Adrenal gland (tissue), 19 donors: ENCODE measurements at places on chromosomes 16 and 17. TPM values are rescaled to one million over a fixed set of nuclear protein-coding genes. Genes with fewer than 3 reads are reported as not detected.
A peak's percentile ranks its signal among the peaks of the same experiment; 100 is the strongest.

Gene ARL16
- 35.6 TPM for total RNA-seq

Gene CD300LF
- 3.1 TPM for total RNA-seq

Gene SPNS2
- 7.5 TPM for total RNA-seq

Gene CDH15
- 0.18 TPM for total RNA-seq

Gene MT1G
- total RNA-seq = 11.0 TPM

Gene CD300E
- 0.22 TPM for total RNA-seq

Gene PRAC2
- total RNA-seq = not detected

Gene TEKT5
- not detected for total RNA-seq

Gene CCT6B
- 6.5 TPM for total RNA-seq

DNA sequence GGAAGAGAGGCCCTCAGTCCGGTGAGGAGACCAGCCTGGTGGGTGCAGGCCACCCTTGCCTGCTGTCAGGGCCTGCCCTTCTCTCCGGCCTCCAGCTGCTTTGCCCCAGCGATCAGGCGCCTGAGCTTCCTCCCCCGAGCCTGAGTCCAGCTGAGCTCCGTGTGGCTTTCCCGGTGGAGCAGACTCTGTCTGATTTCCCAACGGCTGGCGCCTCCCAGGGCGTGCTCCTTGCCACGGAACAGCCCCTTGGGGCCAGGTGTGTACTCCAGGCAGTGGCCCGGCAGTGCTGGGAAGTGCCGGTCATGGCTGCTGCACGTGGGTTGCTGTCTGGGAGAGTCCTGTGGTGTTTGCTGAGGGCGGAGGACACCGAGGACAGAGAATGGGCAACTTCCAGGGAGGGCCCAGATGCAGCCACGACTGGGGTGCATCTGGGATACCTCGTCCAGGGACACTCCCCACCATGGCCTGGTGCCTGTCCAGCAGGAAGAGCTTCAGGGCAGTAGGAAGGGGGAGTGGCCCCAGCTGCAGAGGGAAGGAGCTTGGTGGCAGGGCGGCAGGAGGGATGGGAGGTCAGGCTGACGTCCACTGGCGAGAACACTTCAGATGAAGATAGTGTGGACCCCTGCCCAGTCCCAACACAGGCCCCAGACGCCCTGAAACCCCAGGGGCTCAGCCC lies 22.5 kb downstream of the METRNL start:
- DNase-seq = no peak
- peak overlapping the region; percentile 63 for H3K27ac ChIP-seq
- H3K4me1 ChIP-seq = peaks cover 15% of the 10 kb centered on the region
- no peaks in the 10 kb centered on the region for H3K27me3 ChIP-seq

GRCh38 chr16:8713635-8714172 lies 39.3 kb downstream of the ABAT start:
- no peak for DNase-seq
- peaks cover 4% of the 10 kb centered on the region for H3K4me1 ChIP-seq
- H3K4me3 ChIP-seq = no peak overlapping the region
- no peaks in the 10 kb centered on the region for H3K36me3 ChIP-seq
- H3K27me3 ChIP-seq = no peaks in the 10 kb centered on the region

GRCh38 chr16:75206749-75207451 lies at the start of gene CTRB2:
CTRB2 (minus strand) TSS chr16:75207161; CDS start chr16:75207141, 20 bp downstream.
- no peak for DNase-seq
- no peaks in the 10 kb centered on the region for H3K4me1 ChIP-seq
- no peak within 1 kb of the TSS for H3K27ac ChIP-seq
- H3K27me3 ChIP-seq = no peaks in the 10 kb centered on the region

DNA sequence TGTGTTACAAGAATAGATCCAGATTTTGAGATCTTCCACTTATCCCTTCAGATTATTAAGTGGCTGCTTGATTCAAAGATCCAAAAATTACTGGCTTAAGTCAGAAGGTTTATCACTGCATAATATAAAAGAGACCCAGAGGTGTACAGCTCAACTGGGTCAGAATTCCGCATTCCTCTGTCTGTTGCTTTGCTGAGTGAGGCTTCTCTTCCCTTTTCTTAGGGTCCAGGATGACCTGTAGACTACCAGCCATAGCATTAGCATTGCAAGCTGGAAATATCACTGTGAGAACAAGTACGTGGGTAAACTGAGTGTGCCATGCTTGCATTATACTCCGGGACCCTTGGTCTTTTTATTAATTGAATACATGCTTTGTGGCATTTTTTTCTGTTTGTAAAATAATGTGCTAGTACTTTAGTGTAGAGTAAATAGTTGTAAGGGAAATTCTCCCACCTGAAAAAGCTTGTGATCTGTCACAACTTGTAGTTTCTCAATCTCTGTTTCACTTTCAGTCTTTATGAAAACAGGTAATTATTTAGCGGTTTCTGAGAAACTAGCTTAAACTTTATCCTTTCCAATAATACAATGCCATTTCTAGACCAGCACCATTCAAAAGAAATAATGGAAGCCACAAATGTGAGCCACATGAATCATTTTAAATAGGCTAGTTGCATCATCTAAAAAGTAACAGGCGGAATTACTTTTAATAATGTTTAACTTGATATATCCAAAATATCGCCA lies 61.6 kb downstream of the TNRC6C start:
- no peaks in the 10 kb centered on the region for H3K4me1 ChIP-seq
- H3K36me3 ChIP-seq = no peaks in the 10 kb centered on the region
- no peak for DNase-seq
- no peak overlapping the region for H3K27ac ChIP-seq
- no peak overlapping the region for H3K4me3 ChIP-seq

GRCh38 chr16:4309833-4310266 lies 6.0 kb upstream of the GLIS2 start:
- no peak overlapping the region for H3K4me3 ChIP-seq
- DNase-seq = peak; percentile 73
- H3K27me3 ChIP-seq = no peaks in the 10 kb centered on the region
- H3K4me1 ChIP-seq = peaks cover 18% of the 10 kb centered on the region
- no peaks in the 10 kb centered on the region for H3K36me3 ChIP-seq

DNA sequence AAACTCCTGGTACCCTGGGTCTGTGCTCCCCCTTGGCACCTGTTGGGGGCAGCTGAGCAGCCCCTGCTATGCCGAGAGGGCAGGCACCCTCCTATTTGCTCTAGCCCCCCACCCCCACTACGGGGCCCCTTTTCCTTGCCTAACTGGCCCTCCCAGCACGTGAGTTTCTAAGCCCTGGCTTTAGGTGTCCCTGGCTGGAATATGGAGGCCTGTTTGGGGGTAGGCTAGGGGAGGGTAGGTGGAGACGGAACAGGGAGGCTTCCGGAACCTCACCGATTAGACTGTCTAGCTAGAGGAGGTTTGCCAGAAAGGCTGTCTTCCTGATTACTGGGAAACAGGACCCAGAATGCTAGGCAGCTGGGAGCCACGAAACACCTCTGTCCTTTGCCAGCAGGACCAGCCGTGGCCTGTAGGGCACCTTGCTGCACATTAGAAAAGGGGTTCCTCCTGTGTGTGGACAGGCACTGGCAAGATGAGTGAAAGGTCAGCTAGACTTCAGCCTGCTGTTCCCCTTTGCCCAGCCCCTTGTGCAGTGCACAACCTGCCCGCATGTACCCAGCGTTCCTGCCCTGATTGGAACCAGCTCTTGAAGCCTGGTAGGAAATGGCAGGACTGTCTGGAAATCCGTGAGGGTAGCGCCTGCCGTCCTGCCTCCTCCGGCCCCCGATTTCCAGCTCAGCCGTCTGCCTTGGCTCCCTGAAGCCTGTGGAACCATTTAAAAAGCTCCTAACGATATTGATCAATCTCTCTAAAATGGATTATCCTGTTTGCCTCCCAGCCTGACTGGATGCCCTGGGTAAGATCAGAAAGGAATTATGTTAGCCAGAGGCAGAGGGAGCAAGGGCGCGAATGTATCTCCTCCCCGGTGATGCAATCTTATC lies 83.4 kb upstream of the GSE1 start:
- H3K4me3 ChIP-seq = no peak overlapping the region
- H3K36me3 ChIP-seq = no peaks in the 10 kb centered on the region
- H3K27me3 ChIP-seq = no peaks in the 10 kb centered on the region
- no peak overlapping the region for H3K27ac ChIP-seq

- H3K27me3 ChIP-seq = no peaks in the 10 kb centered on the region
- DNase-seq = no peak
- no peaks in the 10 kb centered on the region for H3K4me1 ChIP-seq
- no peaks in the 10 kb centered on the region for H3K36me3 ChIP-seq
- no peak overlapping the region for H3K27ac ChIP-seq
Observed at GRCh38 chr17:76575570-76575969, 10.1 kb downstream of the ST6GALNAC2 start.

DNA sequence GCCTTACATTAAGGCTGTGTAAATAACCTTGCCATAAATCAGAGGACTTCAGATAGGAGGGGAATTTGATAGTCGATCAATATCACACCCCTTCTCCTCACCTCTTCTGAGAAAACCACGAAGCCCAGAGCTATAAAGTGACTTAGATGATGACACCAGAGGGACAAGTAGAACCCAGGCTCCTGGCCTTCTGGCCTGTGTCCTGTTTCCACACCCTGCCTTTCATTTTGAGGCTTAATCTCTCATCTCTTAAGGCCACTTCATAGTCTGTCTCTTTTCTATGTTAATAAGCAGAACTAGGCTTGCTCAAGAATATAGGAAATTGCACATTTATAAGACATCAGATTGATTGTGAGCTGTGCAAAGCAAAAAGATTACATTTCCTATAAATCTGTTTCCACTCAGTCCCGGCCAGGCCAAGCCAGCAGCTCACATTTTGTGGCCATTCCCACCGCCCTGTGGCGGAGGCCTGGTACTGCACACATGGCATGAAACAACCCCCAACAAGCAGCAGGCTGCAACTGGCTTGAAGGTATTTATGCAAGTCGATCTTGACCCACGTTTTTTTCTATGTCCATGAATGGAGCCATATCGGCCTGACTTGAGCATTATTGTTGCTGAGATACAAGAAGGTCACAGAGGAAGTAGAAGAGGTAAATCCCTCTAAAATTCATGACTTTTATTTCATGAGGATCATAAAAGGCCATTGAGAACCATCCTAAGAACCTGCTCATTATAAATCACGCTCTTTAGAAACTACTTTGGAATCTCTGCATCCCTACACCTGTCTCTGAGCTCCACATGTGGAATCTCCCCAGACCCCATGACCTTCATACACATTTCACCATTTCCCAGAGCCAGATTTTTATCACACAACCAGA lies 93.7 kb downstream of the PMP22 start:
- H3K36me3 ChIP-seq = no peaks in the 10 kb centered on the region
- DNase-seq = peak; percentile 72
- H3K27ac ChIP-seq = no peak overlapping the region
- H3K4me1 ChIP-seq = no peaks in the 10 kb centered on the region

DNA sequence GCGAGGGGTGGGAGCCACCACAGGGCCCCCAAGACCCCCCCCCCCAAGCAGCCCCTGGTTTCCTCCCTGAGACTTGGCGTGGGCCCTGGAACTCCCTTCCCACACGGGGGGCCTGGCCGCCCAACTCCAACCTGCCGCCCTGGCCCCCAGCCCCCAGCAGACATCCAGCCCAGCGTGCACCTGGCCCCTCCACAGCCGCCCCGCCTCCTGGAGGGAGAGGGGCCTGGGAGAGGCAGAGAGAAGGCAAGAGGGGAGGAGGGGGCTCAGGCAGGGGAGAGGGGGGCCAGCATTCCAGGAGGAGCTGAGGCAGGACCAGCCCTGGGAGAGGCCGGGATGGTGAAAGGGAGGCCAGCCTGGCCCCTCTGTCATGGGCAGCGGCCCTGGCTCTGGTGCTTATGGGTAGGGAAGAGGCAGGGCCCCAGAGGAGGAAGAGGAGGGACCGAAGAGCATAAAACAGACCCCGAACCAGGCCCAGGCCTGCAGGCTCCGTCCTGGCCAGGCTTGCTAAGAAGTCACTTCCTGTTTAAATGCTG lies 16.7 kb downstream of the IL34 start:
- no peaks in the 10 kb centered on the region for H3K4me1 ChIP-seq
- no peak for DNase-seq
- no peaks in the 10 kb centered on the region for H3K27me3 ChIP-seq
- H3K4me3 ChIP-seq = no peak overlapping the region
- peak overlapping the region; percentile 54 for H3K27ac ChIP-seq
- H3K36me3 ChIP-seq = peaks cover 50% of the 10 kb centered on the region

- no peaks in the 10 kb centered on the region for H3K36me3 ChIP-seq
- no peak overlapping the region for H3K4me3 ChIP-seq
- no peaks in the 10 kb centered on the region for H3K4me1 ChIP-seq
- no peak overlapping the region for H3K27ac ChIP-seq
- DNase-seq = no peak
Observed at GRCh38 chr17:6894206-6894528, 62.6 kb upstream of the TEKT1 start.

DNA sequence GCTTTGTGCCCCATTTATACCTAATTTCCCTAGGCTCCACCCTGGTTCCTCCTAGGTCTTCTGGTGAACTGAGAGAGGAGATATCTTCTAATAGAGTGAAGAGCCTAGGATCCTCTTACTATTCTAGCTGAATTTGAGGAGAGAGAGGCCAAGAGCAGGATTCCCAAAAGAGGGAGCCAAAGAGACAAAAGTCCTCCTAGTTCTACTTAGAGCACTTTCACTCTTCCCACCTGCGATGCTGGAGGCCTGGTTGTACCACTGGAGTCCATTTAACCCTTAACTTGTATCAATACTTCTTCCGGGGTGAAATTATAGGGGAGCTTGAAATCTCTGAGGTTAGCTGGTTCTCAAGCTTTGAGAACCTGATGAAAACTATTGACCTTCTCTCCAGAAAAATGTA lies 3.4 kb upstream of the SSH2 start:
- DNase-seq = no peak
- no peak overlapping the region for H3K4me3 ChIP-seq
- no peak overlapping the region for H3K27ac ChIP-seq
- no peaks in the 10 kb centered on the region for H3K27me3 ChIP-seq

GRCh38 chr17:31050948-31051347 lies 43.8 kb upstream of the NF1 start:
- no peaks in the 10 kb centered on the region for H3K36me3 ChIP-seq
- H3K27me3 ChIP-seq = no peaks in the 10 kb centered on the region
- no peak overlapping the region for H3K4me3 ChIP-seq
- no peaks in the 10 kb centered on the region for H3K4me1 ChIP-seq
- H3K27ac ChIP-seq = no peak overlapping the region

GRCh38 chr17:16911141-16911937 lies 60.6 kb downstream of the TNFRSF13B start:
- H3K36me3 ChIP-seq = no peaks in the 10 kb centered on the region
- no peaks in the 10 kb centered on the region for H3K4me1 ChIP-seq
- peaks cover 6% of the 10 kb centered on the region for H3K27me3 ChIP-seq
- peak; percentile 29 for DNase-seq
- H3K27ac ChIP-seq = no peak overlapping the region
- H3K4me3 ChIP-seq = no peak overlapping the region

- no peak overlapping the region for H3K27ac ChIP-seq
- H3K4me1 ChIP-seq = no peaks in the 10 kb centered on the region
- H3K4me3 ChIP-seq = no peak overlapping the region
- DNase-seq = no peak
- no peaks in the 10 kb centered on the region for H3K36me3 ChIP-seq
Observed at GRCh38 chr16:57916735-57917438, 54.0 kb downstream of the CNGB1 start.
